Urothelium cell line (cell line): ENCODE measurements at places on chromosomes 12 and 14.

DNA sequence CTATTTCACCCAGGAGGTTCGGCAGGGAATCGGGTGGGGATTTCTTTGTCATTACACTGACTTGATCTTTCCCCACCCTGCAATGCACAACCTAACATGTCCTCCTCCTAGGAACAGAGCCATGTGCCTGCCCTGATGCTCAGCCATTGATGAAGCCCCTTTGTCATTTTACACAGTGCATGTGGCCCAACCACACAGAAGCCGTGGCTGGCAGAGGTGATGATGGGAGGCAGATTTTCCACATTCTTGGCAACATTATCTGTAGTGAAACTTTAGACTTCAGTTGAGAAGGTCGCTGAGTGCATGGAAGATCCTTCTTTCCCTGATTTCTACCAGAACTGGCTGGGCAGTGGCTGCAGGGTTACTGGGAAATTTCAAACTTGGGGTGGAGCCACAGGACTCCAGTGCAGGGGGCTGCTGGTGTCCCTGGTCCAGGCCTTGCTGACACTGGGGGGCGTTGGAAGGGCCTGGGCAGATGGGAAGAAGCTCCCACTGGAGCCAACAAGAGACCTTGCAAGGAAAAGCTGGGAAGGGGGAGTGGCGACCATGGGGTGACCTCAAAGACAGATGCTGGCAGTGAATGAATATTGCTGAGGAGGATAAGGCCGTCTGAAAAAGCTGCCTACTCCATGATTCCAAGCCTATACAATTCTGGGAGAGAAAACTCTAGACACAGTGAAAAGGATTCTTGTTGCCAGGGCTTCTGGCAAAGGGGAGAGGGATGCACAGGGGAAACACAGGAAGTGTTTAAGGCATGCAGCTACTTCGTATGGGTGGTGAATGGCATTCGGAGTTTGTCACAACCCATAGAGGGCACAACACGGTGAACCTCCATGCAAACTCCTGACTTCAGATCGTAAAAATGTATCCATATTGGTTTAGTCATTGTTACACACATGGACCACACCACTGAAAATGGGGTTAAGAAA is 41.8 kb upstream of the P2RX7 start:
- no peak for DNase-seq

- DNase-seq: no peak
These were observed 203.1 kb downstream of the AEBP2 start for GRCh38 chr12:19642345-19642744.

- DNase-seq: no peak
These were observed 43.1 kb downstream of the CEP83 start for GRCh38 chr12:94416613-94417012.

GRCh38 chr12:108193917-108194316 is 64.8 kb downstream of the WSCD2 start:
- peak; percentile 9 for DNase-seq

- DNase-seq: no peak
These were observed 16.5 kb downstream of the ITPK1 start for GRCh38 chr14:93099196-93099595.
